Activated naive CD4-positive, alpha-beta T cell treated with anti-CD3 and anti-CD28 coated beads, Interleukin-2, amount 10 ng/mL, durations not matched to agents 7 days and 5 days (primary cell): ENCODE measurements at places on chromosomes 5 and 9.
A peak's percentile ranks its signal among the peaks of the same experiment; 100 is the strongest.

- DNase-seq, result peak; percentile 80
Observed at GRCh38 chr5:151115272-151115905, 34.6 kb upstream of the TNIP1 start.

GRCh38 chr9:36729906-36730305 lies 157.2 kb downstream of the MELK start:
- no peak for DNase-seq

- DNase-seq, result peak; percentile 53
Observed at GRCh38 chr9:129336601-129337331, 158.7 kb upstream of the IER5L start.

- no peak for DNase-seq
Observed at GRCh38 chr9:108973895-108974294, 39.4 kb downstream of the CTNNAL1 start.

DNA sequence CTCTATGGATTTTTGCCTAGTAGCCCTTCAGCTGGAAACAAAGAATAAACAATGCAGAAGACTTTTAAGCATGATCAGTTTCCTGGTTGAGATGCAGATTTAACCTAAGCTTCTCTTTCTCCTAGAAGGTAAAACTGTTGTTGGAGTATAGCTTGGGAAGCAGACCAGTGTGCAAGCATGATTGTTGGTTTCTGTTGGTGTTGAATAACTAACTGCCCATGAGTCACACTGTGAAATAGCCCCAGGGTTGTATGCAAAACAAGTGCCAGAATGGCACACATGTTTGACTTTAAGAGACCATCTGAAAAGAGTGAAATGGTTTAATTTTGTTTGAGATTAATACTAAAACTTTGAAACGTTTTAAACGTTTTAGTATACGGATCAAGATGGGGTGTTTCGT lies 227.1 kb downstream of the ARHGEF28 start:
- no peak for DNase-seq

GRCh38 chr9:21317956-21318923 lies 13.1 kb upstream of the IFNA5 start:
- DNase-seq, result peak; percentile 43

DNA sequence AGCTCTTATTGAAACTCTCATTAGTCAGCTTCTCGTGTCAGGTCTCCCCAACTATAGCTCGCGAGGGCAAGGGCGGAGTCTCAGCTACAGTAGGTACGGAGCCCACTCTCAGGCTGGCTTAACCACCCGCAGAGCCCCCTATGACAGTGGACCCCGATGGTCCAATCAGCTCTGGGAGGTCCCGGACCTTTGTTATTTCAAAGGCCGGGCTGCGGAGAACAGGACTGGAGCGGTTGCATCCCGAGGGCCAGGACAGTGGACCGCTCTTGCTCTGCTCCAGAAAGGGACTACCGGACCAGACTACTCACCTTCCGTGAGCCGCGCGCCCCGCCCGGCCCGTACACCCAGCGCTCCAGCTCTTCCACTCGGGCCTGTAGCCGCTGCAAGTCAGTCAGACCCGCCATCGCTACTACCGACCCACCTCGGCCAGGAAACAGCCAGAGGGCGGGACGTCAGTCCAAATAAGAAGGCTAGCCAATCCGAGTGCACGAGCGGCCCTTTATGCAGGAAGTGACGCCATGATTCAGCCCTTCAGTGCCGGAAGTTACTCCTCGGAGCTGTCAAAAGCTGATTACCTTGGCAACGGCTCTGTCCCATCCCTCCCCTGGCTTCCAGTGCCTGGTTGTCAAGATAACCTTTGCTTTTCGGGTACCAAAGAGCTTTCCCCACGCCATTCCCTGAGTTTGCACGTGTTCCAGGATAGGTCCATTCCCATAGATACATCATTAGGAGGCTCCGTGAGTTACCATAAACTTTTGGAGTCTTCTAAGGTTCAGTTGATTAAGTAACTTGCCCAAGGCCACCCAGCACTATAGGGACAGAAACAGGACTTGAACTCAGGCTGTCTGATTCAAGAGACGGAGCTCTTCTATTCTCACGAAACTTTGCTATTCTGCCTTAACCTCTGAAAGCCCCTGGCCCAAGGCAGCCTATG lies at the start of gene DCTN3:
DCTN3 (minus strand) TSS at position 435 of the 934 bp plus-strand sequence; CDS start at position 404, 31 bp downstream.
- DNase-seq, result peak; percentile 97
